Smooth muscle cell of the umbilical artery (primary cell): ENCODE measurements at places on chromosomes 3 and 15. TPM values are rescaled to one million over a fixed set of nuclear protein-coding genes. Genes with fewer than 3 reads are reported as not detected.

Gene TM4SF1
- 17.5 and 59.2 TPM in 2 replicates for total RNA-seq

Gene RTP4
- not detected in 2 replicates for total RNA-seq

Gene SNRPN
- total RNA-seq, result 244 and 311 TPM in 2 replicates

Gene GRM2
- total RNA-seq, result 0.09 TPM in 1 of 2 replicates, not detected in the other

Gene PDIA3
- 529 and 690 TPM in 2 replicates for total RNA-seq

Gene MKRN3
- under 0.01 TPM in 1 of 2 replicates, not detected in the other for total RNA-seq

Gene ADAMTS7
- 7.7 and 12.6 TPM in 2 replicates for total RNA-seq

Gene ALAS1
- total RNA-seq, result 46.3 and 53.3 TPM in 2 replicates

Gene SUSD5
- total RNA-seq, result 1.5 and 3.9 TPM in 2 replicates

Gene PHLDB2
- total RNA-seq, result 61.5 and 122 TPM in 2 replicates

Gene ADGRG7
- 0.30 TPM in 1 of 2 replicates, not detected in the other for total RNA-seq

Gene TMEM207
- total RNA-seq, result not detected in 2 replicates

Gene REC114
- total RNA-seq, result not detected in 2 replicates

Gene GOLGA8G
- total RNA-seq, result under 0.01 TPM in 1 of 2 replicates, not detected in the other

Gene SLCO2A1
- not detected in 2 replicates for total RNA-seq

Gene PIGZ
- 2.7 and 3.0 TPM in 2 replicates for total RNA-seq

Gene CD200R1
- 0.05 TPM in 1 of 2 replicates, not detected in the other for total RNA-seq

Gene CA12
- 98.9 and 366 TPM in 2 replicates for total RNA-seq

Gene ARF4
- total RNA-seq, result 347 and 367 TPM in 2 replicates

Gene RLBP1
- total RNA-seq, result not detected in 2 replicates

Gene SLC38A3
- not detected in 2 replicates for total RNA-seq

Gene SFMBT1
- total RNA-seq, result 3.3 and 6.4 TPM in 2 replicates

Gene SETD2
- 31.8 and 49.8 TPM in 2 replicates for total RNA-seq

Gene GCSAM
- not detected in 2 replicates for total RNA-seq

Gene KLF15
- total RNA-seq, result 0.59 TPM in 1 of 2 replicates, not detected in the other

Gene DPPA4
- total RNA-seq, result not detected in 2 replicates
